H1 (cell line): ENCODE measurements at places on chromosomes 6 and 20.

DNA sequence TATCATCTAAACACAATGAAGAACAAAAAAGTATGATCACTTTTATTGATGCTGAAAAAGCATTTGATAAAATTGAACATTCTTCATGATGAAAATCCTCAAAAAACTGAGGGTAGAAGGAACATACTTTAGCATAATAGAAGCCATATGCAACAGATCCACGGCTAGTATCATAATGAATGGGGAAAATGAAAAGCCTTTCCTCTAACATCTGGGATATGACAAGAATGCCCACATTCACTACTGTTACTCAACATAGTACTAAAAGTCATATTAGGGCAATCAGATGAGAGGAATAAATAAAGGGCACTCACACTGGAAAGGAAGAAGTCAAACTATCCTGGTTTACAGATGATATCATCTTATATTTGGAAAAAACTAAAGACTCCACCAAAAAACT lies 256.6 kb downstream of the RFPL4B start:
- no peaks in the 10 kb centered on the region for H3K36me3 ChIP-seq
- no peak overlapping the region for H3K27ac ChIP-seq
- no peak overlapping the region for H3K4me3 ChIP-seq
- no peak for DNase-seq
- no peaks in the 10 kb centered on the region for H3K27me3 ChIP-seq
- H3K4me1 ChIP-seq = no peaks in the 10 kb centered on the region

DNA sequence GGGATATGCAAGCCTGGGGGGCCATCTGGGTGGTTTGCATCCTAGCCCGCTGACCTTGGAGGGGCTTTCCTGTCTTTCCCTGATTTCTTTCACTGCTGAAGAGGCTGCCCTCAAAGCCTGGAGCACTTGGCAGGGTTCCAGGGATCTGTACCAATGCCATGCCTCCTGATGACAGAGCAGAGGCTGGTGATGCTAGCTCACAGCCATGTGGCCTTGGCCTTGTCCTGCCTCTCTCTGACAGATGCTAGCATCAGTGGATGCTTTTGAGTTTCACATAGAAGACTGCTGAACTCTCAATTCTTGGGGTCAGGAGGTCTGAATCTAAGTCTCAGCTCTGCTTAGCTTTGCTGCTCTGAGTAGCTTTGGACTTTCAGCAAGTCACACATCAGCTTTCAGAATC lies 21.9 kb upstream of the RREB1 start:
- peaks cover 23% of the 10 kb centered on the region for H3K27me3 ChIP-seq
- no peaks in the 10 kb centered on the region for H3K36me3 ChIP-seq
- no peaks in the 10 kb centered on the region; the same call in 1 of the 2 replicates for H3K4me1 ChIP-seq
- H3K4me3 ChIP-seq = no peak overlapping the region
- DNase-seq = no peak
- no peak overlapping the region for H3K27ac ChIP-seq

GRCh38 chr6:53437557-53438202 lies 88.9 kb upstream of the ELOVL5 start:
- H3K4me3 ChIP-seq = no peak overlapping the region
- DNase-seq = no peak
- no peak overlapping the region for H3K27ac ChIP-seq
- H3K27me3 ChIP-seq = no peaks in the 10 kb centered on the region

DNA sequence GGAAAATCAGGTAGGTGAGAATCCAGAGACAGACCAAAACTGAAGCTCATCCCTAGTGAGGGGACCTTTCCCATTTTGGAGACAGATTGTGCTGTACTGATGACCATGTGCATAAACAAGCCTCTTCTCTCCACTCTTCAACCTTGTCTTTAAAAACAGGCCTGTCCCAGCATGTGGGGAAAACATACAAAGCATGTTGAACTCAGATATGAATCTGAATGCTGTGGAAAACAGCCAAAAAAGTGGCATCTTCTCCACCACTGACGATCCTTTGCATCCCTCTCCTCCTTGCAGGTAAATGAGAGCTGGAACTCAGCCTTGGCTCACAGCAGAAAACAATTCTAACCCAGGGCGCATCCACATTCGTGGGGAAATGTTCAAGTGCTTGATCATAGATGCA lies 123.7 kb upstream of the FOXQ1 start:
- H3K4me3 ChIP-seq = no peak overlapping the region
- no peaks in the 10 kb centered on the region for H3K36me3 ChIP-seq
- no peaks in the 10 kb centered on the region for H3K27me3 ChIP-seq
- no peak for DNase-seq
